Left forelimb (tissue), 1 donor: ENCODE measurements at places on chromosomes 5 and 9.

- DNase-seq = peak; percentile 91
These were observed at the start of gene CPLANE1 for GRCh38 chr5:37248970-37249814. CPLANE1 (minus strand) TSS chr5:37249376; CDS start chr5:37247698, 1,678 bp downstream.

- DNase-seq = no peak
These were observed 177.9 kb downstream of the PCSK1 start for GRCh38 chr5:96254980-96255691.

DNA sequence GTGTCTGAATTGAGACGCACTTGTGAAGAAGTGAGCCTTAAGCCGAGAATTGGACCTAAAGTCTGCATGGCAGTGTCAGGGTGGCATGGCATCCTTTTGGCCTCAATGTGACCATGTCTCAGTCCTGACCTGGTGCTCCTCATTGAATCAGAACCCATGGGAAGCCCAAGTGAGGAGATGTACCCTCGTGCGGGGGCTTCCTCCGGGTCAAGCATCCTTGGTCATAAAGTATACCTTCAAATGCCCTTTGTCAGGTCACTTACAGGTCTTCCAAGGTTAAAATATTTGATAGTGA is 202.2 kb downstream of the GADD45G start:
- DNase-seq = no peak

GRCh38 chr9:81108821-81109220 is 580.5 kb downstream of the TLE1 start:
- no peak for DNase-seq
